Osteoblast (primary cell): ENCODE measurements at places on chromosomes 13 and 19. TPM values are rescaled to one million over a fixed set of nuclear protein-coding genes. Genes with fewer than 3 reads are reported as not detected.

The DACT3 gene
- total RNA-seq, result 1.8 and 3.5 TPM in 2 replicates

The OR7D2 gene
- not detected in 2 replicates for total RNA-seq

The CYP2S1 gene
- not detected in 2 replicates for total RNA-seq

The FOXA3 gene
- not detected in 2 replicates for total RNA-seq

The ZNF567 gene
- total RNA-seq, result 6.8 and 8.0 TPM in 2 replicates

The ZNF100 gene
- 1.8 and 3.6 TPM in 2 replicates for total RNA-seq

The SIX5 gene
- 11.6 and 11.8 TPM in 2 replicates for total RNA-seq

The DAND5 gene
- not detected in 2 replicates for total RNA-seq

- peak; percentile 99 for DNase-seq
These were observed at the start of gene NACC1 for GRCh38 chr19:13117772-13118423. NACC1 (plus strand) TSS chr19:13118264; CDS start chr19:13135208, 16,944 bp downstream.

DNA sequence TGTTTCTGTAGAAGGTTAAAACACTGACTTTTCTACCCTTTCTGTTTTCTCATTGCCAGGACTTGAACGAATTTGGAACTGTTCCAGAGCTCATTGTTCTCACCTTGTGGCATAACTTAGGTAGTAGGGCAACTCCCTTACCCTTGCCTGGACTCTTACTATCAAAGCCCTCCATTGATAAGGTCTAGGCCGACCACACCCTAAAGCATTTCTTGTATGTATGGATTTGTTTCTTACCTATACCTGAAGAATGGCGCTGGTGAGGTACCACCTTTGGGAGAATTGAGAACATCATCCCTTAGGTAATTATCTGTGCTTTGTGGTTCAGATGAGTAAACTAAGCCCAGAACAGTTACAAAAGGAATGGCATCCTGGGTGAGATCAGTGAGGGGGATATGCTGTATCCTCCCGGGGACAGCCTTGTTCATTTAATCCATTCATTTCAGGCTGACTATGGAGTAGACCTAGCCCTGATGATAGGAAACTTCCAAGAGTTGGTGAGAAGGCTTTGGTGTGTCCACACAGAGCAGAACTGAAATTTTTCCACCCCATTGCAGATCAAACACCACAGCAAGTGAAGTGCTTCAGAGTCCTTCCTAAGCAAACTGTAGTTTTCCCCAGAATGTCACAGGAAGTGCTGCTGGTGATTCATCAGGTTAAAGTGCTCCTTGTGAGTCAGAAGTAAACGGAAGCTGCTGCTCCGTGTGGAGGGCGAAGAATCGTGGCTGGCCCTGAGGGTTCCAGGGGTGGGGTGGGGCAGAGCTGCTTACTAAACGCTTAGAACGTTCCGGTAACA is 113.0 kb downstream of the TEX26 start:
- DNase-seq, result peak; percentile 95

DNA sequence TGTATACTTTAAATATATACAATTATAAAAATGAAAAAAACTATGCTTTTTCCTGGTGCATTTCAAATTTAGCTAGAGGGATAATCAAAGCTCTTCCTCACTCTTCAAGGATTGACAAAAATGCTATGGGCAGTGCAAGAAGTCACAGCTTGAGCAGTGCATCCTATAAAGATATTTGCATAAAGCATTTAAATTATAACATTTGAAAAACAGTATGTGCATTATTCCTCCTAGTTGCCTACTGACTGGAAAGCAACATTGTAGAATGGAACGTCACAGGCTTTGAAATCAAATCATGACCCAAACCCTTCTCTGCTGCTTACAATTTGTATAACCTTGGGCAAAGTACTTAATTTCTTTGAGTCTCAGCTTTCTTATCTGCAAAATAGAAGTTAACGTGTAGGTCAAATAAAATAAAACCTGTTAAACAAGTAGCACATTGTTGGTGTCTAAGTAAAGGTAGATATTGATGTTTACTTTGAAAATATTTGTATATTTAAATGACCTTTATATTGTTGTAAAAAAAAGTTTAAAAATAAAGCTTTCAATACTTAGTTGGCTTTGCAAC is 9.2 kb upstream of the KLHL1 start:
- DNase-seq, result no peak

DNA sequence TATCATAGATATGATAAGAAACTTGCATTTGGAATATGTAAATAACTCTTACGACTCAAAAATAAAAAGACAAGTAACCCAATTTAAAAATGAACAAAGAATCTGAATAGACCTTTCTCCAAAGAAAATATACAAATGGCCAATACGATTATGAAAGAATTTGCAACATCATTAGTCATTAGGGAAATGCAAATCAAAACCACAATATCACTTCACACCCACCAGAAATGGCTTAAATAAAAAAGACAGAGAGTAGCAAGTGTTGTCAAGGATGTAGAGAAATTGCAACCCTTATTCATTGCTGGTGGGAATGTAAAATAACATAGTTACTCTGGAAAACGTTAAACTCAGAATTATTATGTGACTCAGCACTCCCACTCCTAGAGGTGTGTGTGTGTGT is 226.6 kb upstream of the MAB21L1 start:
- no peak for DNase-seq

DNA sequence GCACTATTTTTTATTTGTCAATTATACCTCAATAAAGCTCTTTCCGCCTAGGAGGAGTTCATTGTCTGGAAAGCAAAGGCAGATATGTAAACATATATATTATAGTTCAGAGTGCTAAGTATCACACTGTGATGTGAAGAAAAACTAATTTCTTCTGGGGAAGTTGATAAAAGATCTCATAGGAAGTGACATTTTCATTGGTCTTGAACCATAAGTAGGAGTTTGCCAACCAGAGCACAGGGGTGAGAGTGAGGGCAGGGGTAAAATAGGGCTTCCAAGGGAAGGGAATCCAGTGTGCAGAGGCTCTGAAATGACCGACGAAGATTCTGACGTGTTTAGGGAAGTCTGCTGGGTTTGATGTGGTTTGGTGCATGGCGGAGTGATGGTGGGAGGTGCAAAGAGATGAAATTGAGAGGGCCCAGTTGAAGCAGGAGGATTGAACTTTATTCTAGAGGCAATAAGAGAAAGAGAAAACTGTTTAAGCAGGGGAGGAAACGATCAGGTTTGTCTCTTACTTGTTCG is 780 bp upstream of the GTF2F2 start:
- peak; percentile 44 for DNase-seq

GRCh38 chr19:3176715-3177501 is 1.7 kb upstream of the S1PR4 start:
- DNase-seq, result peak; percentile 98

DNA sequence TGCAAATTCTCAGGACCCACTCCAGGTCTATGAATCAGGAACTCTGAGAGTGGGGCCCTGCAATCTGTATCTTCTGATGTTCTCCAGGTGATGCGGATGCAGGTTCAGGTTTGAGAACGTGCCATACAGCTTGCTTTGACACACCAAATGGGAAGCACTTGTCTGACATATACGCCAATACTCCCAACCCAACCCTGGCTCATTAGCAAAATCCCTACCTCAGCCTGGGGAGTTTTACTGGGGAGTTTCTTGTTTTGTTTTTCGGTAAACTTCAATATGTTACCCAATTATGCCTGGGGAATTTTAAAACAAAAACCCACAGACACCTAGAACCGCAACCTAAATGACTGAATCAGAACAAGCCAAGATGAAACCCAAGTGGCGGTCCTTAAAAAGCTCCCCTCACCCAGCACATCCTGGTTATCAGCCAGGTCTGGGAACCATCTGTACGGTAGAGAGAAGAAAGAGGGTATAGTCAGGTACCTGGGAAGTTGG is 41.2 kb downstream of the ABCC4 start:
- no peak for DNase-seq

GRCh38 chr13:50847501-50847900 is 4.0 kb upstream of the DLEU7 start:
- DNase-seq, result no peak

- no peak for DNase-seq
These were observed 10.0 kb downstream of the POLR1D start for GRCh38 chr13:27631665-27632064.

GRCh38 chr19:23415561-23416191 is 20.4 kb upstream of the ZNF91 start:
- DNase-seq, result peak; percentile 68

GRCh38 chr13:74778946-74779345 is 644.7 kb upstream of the KLF12 start:
- DNase-seq, result no peak

DNA sequence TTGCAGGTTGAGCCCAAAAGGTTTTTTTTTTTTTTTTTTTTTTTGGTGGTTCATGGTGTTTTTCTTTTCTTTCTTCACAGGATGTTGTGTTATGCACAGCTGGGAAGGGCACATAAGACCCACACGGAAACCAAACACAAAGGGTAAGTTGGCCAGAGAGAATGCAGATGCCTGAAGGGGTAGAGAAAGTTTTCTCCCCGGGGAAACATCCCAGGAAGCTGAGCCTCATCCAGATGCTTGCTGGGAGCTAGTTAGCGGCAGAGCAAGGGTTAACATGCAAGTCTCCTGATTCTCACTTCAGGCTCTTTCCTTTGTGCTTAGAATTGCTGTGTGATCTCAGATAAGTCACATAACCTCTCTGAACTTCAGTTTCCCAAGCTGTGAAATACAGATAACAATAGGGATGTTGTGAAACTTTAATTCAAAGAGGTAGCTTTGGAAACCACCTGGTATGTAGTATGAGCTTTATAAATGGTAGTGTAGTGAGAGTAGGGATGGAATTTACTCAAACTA is 3.1 kb downstream of the ADGRE1 start:
- DNase-seq, result no peak

DNA sequence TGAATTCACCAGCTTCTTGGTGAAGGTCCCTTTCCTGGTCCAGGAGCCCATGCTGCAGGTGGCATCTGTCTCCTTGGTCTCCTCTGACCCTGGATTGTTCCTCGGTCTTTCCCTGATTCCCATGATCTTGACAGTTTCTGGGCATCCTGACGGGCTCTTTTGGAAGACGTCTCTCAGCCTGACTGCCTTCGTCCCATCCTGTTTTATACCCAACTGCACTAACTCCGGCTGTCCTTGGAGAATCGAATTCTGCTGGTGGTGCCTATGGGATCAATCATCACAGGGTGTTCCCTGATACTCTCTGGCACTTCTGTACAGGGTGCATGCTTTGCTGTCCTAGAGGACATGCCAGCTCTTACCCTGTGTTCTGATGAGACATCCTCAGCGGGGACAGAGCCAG is 19.1 kb downstream of the CERS1 start:
- DNase-seq, result no peak

DNA sequence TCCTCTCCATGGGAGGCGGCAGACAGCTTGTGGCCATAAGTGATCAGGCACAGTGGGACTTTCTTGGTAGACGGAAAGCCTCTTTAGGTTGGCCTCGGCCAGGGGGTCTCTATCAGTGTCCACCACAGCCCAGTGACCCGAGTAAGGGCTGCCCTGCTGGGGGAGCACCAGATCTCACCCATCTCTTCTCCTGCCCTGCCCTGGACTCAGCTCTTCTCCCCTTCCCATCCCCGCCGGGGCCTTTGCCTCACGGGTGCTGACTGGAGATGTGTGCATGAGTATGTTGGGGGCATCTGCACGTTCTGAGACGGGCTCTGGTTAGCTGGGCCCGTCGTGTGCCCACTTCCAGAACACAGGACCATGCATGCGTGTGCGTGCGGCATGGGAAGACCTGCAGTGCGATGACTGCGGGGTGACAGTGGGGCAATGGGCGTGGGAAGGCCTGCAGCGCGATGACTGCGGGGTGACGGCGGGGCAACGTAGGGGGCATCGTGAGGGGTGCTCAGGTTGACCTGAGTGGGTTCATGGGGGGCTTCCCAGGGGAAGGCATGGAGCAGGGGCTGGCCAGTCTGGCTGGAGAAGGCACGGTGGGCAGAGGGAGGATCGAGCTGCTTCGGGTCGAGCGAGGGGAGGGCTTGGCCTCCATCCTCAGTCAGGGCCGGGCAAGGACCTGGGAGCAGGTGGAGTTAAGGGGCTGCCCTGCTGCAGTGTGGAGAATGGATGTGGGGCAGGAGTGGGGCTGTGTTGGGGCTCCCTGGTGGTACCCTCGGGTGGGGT is 15.9 kb downstream of the EPN1 start:
- DNase-seq, result peak; percentile 87

GRCh38 chr13:102395174-102395573 is 6.7 kb downstream of the FGF14 start:
- DNase-seq, result no peak

DNA sequence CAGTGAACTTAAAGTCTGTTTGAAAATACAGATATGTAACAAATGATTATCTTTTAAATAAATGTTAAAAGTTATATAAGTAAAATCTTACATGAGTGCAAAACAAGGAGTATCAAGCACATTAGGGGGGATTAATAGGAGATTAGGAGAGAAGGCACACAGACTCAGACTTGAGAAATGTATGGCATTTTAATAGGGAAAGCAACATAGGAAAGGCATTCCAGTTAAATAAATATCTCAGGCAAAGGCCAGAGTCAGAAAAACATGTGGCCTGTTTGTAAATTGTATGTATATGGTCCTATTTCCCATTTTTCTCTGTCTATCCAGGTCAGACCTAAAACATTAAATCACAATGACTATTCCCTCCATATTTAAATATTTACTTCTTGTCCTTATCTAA is 462.7 kb downstream of the GPC6 start:
- DNase-seq, result no peak

- DNase-seq, result no peak
These were observed 43.7 kb downstream of the ZNF585A start for GRCh38 chr19:37128821-37129177.

DNA sequence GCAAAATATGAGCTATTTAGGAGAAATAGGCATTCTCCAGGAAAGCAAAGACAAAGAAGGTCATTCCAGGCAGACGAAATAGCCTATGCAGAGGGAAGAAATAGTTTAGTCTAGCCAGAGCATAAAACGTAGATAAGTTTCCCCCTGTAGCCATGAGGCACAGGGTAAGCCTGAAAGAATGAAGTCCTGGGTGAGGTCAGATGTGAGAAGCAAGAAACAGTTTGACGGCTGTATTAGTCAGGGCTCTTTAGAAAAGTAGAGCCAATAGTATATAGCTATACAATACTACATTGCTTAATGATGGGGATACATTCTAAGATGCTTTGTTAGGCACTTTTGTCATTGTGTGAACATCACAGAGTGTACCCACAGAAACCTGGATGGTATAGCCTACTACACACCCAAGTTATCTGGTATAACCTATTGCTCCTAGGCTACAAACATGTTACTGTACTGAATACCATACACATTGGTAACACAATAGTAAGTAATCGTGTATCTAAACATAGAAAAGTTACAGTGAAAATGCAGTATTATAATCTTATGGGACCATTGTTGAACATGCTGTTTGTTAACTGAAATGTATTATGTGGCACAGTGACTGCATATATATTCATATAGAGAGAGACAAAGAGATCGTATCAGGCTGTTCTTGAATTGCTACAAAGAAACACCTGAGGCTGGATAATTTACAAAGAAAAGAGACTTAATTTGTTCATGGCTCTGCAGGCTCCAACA is 59.3 kb upstream of the WDFY2 start:
- DNase-seq, result no peak

DNA sequence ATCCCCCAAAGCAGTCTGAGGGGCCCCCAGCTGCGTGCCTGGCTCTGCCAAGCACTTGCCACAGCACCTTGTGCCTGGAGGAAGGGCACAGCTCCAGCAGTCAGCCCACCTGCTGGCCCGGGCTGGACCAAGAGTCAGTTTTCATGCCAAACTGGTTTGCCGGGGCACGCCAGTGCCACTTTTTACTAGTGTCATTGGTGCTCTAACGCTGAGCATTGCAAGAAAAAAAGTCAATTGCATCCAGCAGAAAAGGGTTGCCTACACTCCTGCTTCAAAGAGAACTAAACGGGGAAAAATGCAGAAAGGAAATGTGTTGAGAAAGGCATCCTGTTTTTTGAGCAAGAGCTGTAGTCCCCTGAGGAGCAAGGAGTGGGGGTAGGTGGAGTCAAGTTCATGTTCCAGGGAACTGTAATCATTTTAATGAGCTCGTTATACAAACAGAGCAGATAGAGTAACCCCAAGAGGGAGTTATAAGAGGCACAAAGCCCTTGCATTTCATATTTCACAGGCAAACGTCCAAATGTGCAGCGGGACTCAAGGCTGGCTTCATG is 68.4 kb downstream of the F2RL3 start:
- DNase-seq, result no peak
